ENCODE measurements at places on chromosomes 4 and X. TPM values are rescaled to one million over a fixed set of nuclear protein-coding genes. Genes with fewer than 3 reads are reported as not detected.

The AMTN gene
- polyA plus RNA-seq, result not detected

The PARM1 gene
- 0.02 TPM for polyA plus RNA-seq

The NHS gene
- polyA plus RNA-seq, result 2.2 TPM

The IDS gene
- polyA plus RNA-seq, result 108 TPM

The USP26 gene
- polyA plus RNA-seq, result not detected

The NUDT10 gene
- polyA plus RNA-seq, result 0.15 TPM

The GLUD2 gene
- polyA plus RNA-seq, result 1.6 TPM

The CLGN gene
- polyA plus RNA-seq, result not detected

The BMP3 gene
- 0.05 TPM for polyA plus RNA-seq

The DCAF8L2 gene
- not detected for polyA plus RNA-seq

The SPANXN3 gene
- polyA plus RNA-seq, result not detected

The MAGEA2 gene
- polyA plus RNA-seq, result not detected

The TEX11 gene
- not detected for polyA plus RNA-seq

The FRAS1 gene
- polyA plus RNA-seq, result 3.2 TPM

The TCEAL6 gene
- not detected for polyA plus RNA-seq

The RHOXF1 gene
- polyA plus RNA-seq, result not detected

The LRIT3 gene
- polyA plus RNA-seq, result 0.04 TPM

The KLB gene
- polyA plus RNA-seq, result not detected

The HDX gene
- 1.2 TPM for polyA plus RNA-seq

The LIMCH1 gene
- 133 TPM for polyA plus RNA-seq

The STPG2 gene
- polyA plus RNA-seq, result not detected

The GRIA3 gene
- 27.7 TPM for polyA plus RNA-seq

The IRS4 gene
- polyA plus RNA-seq, result not detected

The ZMYM3 gene
- 18.3 TPM for polyA plus RNA-seq

The RNF175 gene
- polyA plus RNA-seq, result not detected

The GASK1B gene
- 4.9 TPM for polyA plus RNA-seq

The PIM2 gene
- 5.6 TPM for polyA plus RNA-seq

The CT45A3 gene
- polyA plus RNA-seq, result not detected

The GABRQ gene
- polyA plus RNA-seq, result not detected

The GNPDA2 gene
- 9.2 TPM for polyA plus RNA-seq

The GLRA2 gene
- not detected for polyA plus RNA-seq

The PAGE2B gene
- not detected for polyA plus RNA-seq

The TMPRSS11B gene
- not detected for polyA plus RNA-seq

The CLDN2 gene
- polyA plus RNA-seq, result not detected

The CITED1 gene
- not detected for polyA plus RNA-seq

The L1CAM gene
- 23.5 TPM for polyA plus RNA-seq

The NUP62CL gene
- not detected for polyA plus RNA-seq

The SHROOM4 gene
- 0.59 TPM for polyA plus RNA-seq

The FSTL5 gene
- not detected for polyA plus RNA-seq

The ZDHHC9 gene
- polyA plus RNA-seq, result 47.5 TPM

The CCNA2 gene
- 39.7 TPM for polyA plus RNA-seq

The GABRG1 gene
- polyA plus RNA-seq, result not detected

The RAB9B gene
- 0.39 TPM for polyA plus RNA-seq

The POU3F4 gene
- polyA plus RNA-seq, result not detected

The SRPK3 gene
- 1.1 TPM for polyA plus RNA-seq

The PCDH10 gene
- polyA plus RNA-seq, result 31.1 TPM
